ENCODE measurements at places on chromosomes 11 and 22.

DNA sequence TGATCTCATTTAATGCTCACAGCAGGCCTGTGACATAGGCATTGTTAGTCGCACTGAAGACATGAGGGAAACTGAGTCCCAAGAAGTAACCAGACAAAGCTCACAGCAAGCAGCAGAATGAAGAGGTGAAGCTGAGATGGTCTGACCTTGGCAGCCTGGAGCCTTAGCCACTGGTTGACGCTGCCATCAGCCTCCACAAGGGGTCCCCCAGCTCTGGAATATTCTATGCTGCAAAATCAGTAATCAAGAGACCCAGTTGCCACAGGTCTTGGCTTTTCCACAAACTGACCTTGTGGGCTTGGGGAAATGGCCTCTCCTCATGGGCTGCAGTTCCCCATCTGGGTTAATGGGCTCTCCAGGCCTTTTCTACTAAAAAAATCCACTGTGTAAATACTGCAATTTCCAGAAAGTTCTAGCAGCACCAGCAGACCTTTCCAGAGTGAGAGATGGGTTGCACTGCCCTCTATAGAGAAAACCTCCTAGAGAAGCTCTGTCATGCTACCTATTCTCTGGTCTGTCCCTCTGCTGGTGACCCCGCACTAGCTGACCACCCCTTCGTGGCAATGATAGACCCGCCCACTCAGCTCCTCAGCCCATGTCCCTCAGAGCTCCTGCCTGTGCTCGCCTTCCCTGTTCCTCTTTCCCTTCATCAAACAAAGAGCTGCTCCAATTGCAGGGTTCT is 22.6 kb upstream of the ISX start:
- DNase-seq, result no peak

DNA sequence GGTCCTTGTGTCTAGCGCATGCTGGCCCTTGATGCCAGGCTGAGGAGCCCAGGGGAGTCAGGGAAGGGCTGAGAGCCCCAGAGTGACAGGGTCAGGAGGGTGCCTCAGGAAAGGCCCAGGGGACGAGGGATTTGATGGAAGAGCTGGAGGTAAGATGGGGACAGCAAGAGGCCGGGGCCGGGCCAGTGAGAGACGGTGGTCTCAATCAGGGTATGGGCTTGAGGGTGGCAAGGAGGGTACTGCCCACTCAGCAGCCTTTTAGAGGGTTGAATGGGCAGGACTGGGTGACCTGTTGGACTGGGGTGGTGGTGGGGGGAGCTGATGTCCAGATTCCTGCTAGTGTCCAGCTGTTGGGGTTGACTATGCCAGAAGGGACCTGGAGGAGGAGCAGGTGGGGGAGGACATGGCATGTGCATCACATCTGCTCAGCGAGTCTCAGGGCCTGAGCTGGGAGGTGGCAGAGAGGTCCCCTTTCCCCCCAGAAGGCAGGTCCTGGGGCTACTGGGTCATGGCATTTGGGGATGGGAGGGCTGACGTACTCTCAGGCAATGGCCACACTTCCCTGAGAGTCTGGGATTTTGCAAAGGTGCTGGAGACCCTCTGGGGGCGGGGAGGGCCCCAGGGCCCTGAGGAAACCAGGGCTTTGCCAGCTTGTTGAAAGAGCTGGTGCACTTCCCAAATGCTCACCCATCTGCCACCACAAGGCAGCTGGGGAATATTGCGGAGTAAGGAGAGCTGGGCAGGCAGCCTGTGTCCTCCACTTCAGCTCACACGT is 18.4 kb downstream of the MYO7A start:
- no peak for DNase-seq

DNA sequence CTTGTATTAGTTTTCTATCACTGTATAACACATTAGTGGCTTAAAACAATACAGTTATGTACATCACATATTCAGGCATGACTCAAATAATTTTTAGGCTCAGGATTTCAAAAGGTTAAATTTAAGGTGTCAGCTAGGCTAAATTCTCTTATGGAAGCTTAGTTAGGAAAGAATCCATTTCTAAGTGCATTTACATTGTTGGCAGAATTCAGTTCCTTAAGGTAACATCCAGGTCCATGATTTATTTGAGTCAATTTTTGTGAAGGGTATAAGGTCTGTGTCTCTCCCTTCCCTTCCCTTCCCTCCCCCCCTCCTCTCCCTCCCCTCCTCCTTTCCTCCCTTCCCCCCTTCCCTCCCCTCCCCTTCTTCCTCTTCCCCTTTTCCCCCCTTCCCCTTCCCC is 399.0 kb upstream of the CNTN5 start:
- DNase-seq, result no peak

DNA sequence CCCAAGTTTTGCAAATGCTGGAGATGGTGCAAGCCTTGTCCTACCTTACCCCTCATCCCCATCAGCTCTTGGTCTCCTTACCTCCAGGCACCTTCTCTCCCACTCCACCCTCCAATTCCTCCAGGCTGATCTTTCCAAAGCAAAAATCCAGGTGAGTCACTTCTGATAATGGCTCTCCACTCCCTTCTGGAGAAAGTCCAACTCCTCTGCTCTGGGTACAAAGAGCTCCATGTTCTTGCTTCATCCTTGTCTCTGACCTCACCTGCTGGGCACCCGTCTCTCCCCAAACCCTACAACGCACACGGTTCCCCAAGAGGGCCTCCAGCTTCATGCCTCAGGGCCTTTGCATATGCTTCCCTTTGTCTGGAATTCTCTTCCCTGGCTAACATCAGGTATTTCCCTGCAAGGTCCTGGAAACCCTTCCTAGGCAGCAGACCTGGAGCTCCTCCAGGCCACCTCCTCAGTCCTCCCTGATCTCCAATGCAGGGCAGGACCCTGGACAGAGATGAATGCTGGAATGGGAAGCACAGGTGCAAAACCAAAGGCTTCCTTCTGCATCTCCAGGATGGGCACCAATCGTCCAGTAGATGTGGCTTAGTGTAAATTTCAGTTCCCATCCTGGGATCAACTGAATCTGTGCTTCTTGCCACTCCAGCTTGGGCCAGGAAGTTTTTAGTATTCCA is 22.7 kb downstream of the IFT27 start:
- DNase-seq, result no peak

GRCh38 chr11:100872951-100873740 is 186.1 kb downstream of the ARHGAP42 start:
- DNase-seq, result no peak

DNA sequence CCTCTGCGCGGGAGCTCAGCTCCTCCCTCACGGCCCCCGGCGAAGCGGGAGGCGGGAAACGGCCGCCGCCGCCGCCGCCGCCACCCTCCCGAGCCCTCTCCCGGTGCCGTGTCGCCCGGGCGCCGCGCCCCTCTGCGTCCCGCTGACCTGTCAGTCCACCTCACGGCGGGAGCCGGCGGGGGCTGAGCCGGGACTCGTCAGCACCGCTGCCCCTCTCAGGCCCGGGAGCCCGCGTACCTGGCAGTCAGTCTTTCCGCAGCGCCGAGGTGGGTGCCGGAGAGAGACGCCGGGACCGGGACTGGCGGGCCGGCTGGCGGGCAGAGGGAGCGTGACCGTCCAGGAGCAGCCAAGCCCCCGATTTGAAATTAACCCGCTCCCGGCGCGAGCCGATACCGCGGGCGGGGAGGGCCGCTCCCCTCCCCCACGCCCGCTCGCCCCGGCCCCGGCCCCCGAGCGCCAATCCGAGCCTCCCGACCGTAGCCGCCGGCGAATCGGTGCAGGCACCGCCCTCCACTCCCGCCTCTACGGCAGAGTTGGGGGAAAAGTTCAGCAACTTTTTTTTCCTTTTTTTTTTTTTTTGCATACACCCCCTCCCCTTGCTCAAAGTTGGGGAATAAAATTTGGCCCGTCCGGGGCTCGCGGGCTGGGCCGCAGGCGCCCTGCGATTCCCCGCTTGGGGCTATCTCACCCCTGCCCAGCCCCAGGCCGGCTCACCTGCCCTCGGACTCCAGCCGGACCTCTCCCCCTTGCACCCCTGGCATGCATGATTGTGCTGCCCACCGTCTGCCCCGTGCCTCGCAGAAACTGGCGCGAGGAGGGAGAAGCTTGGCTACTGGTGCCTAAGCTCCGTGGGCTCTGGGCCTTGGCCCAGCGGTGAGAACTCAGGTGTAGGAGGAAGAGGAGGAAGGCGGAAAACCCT is 774 bp upstream of the E2F8 start:
- peak; percentile 79 for DNase-seq

GRCh38 chr11:128458321-128458720 is 129.0 kb downstream of the ETS1 start:
- no peak for DNase-seq

DNA sequence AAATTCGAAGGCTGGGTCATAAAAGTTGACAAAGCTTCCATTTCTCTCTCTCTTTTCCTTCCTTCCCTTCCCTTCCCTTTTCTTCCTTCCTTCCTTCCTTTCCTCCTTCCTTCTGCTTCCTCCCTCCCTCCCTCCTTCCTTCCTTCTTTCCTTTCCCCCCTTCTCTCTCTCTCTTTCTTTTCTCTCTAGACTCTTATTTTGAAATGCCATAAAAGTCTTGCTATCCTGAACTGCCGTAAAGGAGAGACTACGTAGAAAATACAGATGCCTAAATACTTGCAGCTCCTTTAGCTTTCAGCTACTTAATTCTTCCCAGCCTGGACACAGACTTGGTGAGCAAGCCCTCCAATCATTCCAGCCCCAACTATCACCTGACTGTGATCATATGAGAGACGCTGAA is 1644.4 kb downstream of the FAM181B start:
- DNase-seq, result no peak

DNA sequence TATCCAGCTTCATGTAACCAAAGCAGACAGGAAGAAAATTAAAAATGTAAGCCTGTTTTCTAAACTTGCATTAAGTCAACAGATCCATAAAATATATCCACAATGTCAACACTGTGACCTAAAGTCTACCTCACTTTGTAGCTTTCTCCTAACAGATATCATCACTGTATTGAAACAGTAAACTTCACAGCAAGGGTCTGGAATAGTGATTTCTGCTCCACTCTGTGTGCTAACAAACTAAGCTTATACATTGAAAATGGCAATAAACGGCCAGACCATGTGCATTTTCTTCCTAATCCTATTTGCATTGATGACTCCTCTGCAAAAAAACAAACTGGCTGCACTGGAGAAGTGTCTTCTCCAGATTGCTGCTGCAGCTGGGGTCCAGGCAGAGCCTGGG is 26.8 kb downstream of the CADM1 start:
- no peak for DNase-seq

DNA sequence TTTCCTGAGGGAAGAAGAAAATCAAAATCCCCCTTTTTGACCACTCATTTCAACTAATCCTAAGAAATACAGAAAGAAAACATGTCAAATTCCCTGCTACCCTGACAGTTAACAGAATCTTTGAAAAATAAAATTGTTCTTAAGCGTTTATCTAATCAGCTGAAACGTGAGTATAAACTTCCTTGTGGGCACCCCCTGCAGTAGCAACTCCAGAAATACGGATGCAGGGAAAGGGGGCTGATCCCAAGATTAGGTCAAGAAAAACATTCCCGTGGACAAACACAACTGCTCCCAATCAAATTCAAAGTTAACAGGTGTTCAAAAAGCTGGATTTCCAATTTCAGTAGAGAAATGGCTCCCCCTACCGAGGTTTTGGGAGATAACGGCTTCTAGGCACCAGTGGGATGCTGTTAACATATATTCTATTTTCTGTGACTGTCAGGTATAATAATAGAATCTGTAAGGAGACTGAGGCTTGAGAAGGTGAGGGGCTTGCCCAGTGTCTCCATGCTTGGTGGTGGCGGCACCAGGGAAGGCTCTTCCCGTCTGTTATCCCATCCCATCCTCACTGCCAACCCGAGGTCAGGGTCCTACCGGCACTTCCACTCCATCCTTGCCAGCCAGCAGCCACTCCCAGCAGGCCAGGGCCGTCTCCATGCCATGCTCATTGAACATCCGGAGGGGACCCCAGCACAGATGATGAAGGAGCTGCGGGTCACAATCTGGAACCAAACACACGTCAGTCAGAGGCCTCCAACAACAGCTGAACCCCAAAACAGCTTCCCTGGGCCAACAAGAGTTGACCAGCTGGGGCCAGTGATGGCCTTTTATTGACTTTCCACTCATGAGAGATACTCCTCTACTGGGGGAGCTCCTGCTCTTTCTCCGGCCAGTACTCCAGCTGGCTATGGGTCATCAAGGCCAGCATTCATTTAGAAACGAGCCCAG is 32.0 kb upstream of the SERPIND1 start:
- peak; percentile 36 for DNase-seq

GRCh38 chr11:46332568-46333393 is 14.5 kb upstream of the DGKZ start:
- no peak for DNase-seq

DNA sequence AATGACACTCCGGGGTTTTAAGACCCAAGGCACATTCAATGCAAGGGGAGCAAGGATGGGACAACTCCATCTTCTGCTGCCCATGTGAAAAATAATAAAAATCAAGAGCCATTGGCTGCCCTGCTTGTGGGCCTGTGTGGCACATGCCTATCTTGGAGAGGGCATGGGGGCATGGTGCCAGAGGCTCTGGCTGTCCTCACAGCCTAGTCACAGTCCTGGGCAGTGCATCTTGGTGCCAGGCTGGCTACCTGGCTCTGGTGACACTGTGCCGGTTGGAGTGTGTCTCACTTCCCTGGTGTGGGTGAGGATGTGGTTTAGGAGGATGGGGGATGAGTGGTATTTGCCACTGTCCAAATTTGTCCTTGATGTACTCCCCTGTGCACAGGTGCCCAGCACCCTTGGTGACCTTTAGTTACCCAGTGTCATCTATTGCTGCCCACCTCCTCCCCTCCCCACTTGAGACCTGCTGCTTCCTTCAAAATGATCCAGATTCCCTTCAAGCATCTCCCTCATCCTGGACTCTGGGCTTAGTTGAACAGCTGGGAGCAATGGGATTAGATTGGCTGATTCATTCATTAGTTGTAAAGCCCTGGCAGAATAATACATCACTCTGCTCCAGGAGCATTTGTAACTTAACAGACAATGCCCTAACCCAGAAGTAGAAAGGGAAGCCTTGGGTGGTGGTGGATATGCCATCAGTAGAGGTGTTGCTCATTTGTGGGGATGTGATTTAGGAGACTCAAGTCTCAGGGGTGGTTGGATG is 4.6 kb downstream of the TMEM86A start:
- no peak for DNase-seq

DNA sequence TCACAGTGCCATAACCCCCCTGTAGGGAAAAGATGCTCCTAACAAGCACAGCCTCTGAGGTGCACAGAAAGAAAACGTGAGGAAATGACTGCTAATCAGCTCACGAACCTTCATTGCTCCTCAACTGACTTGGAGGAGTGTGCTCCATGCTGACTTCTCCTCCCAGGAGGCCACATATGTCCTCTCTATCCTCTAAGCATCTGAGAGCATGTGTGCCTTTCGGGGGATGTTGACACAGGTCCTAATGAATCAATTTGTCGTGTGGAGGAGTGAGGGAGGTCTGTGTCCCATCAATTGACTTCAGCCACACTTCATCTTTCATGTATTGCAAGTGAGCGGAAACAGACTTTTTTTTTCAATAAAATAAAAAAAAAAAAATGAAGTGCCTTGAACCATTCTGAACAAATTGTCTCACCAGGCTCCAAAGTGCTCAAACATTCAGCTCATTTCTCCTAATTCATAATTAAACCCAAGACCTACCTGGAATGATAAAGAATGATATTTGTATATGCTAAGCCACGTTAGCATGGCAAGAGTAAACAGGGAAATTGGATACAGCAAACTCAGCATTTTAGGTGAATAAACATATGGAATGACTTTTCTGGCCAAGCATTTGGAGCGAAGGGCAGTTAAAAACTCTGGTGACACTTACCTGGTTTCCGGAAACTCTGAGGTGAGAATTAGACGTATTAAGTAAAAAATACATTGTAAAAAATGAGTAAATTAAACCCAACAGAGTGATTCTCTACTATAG is 317.6 kb upstream of the FAT3 start:
- no peak for DNase-seq

Data from activated CD4-positive, alpha-beta T cell treated with anti-CD3 and anti-CD28 coated beads, Interleukin-10, Interleukin-2, amounts not matched to agents 100 ng/mL and 50 ng/mL, durations not matched to agents 16 hours and 8 hours (primary cell).